ENCODE measurements at places on chromosomes 5 and 9. TPM values are rescaled to one million over a fixed set of nuclear protein-coding genes. Genes with fewer than 3 reads are reported as not detected.

STOML2 gene
- 57.1 TPM for total RNA-seq

RORB gene
- total RNA-seq, result 0.17 TPM

LIFR gene
- 156 TPM for total RNA-seq

DNA sequence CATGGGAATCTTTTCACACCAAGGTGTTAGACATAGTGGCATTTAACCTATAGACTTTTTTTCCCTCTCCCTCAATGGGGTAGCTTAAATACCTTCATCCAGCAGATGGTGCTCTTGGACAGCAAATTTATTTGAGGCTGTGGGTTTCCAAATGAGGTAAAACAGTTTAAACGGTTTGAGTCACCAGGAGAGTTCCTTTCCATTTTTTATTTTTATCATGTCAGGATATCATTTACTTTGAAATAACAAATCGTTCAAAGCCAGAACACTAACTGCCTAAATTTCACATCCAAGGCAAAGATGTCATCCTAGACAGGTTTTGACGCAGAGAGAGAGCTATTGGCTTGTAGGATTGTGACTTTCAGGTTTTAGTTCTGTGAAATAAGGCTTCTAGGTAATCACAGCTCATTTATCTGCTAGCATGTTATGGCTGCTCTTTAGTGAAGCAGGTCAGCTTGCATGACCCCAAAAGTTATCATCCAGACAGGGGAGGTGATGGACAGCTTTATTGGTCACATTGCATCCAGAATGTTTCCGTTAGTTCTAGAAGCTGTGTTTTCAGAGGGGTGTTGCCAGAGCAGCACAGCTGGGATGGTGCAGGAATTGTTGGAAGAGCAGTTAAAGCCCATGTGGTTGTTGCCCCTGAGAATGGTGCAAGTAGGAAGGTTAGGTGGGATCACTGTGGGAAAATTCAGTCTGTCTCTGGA lies 69.8 kb downstream of the KDM4C start:
- DNase-seq, result no peak

- no peak for DNase-seq
Observed at GRCh38 chr5:52523701-52524100, 264.0 kb upstream of the ITGA1 start.

GRCh38 chr5:163497315-163497714 lies 8.1 kb upstream of the MAT2B start:
- no peak for DNase-seq

DNA sequence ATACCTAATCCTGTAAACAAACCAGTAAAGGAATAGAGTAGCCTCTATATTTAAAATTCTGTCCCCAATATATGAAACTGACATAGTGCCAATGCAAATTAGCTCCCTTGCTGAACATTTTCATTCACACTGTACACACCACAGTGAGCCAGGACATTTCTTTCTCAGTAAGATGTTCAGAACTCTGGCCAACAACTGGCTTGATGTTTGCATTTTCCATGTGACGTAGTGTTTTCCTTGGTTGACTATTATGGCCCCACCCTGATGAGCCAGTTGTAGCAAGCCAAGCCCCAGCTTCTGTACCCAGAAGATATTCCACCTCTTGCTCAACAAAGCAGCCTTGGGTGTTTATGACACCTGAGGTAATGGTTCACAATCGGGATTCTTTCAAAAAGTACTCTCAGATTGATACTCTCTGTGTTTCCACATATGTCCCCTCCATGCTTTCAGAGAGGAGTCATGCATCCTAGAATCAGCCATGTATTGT lies 17.7 kb upstream of the ANXA1 start:
- no peak for DNase-seq

GRCh38 chr9:83996126-83996525 lies 15.5 kb downstream of the RMI1 start:
- DNase-seq, result no peak

- no peak for DNase-seq
Observed at GRCh38 chr9:110168486-110168885, 39.5 kb downstream of the C9orf152 start.

- no peak for DNase-seq
Observed at GRCh38 chr5:23776684-23777083, 269.3 kb downstream of the PRDM9 start.

- DNase-seq, result no peak
Observed at GRCh38 chr9:104342552-104342951, 161.5 kb upstream of the OR13F1 start.

- no peak for DNase-seq
Observed at GRCh38 chr5:115392611-115393010, 96.2 kb upstream of the CCDC112 start.

DNA sequence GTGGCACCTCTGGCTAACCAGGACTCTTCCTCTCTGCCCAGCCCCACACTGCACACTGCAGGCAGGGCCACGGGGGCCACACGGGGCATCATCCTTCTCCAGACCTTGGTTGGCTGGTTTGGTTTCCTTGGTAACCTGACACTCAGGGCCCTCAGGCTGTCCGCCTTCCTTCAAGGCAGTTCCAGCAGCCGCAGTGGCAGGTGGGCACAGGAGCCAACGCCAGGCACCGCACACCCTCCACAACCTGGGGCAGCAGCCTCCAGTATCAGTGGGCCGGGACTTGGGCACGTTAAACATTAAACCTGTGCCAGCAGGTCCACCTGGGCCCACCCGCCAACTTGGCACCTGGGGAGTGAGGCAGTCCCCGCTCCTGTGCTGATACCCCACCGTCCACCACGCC lies 1.9 kb downstream of the NPDC1 start:
- DNase-seq, result no peak

- DNase-seq, result no peak
Observed at GRCh38 chr5:38515092-38515491, 41.4 kb downstream of the LIFR start.

DNA sequence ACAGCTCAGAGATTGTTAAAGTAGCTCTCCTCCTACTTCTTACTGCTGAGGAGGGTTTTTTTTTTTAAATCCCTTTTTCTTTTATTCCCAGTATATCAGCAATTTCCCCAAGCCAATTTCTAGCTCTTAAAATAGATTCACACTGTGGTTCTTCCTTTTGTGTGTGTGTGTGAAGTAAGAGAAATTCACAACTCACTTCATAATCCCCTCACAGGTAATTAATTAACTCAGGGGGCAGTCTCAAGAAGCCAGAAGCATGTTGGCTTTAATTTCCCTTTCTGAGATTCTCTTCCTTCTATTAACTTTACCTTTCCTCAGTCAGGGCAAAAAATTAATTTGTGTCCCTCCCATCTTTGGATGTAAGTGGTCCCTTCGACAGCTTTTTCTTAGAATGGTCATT lies 71.0 kb upstream of the HMHB1 start:
- DNase-seq, result no peak

DNA sequence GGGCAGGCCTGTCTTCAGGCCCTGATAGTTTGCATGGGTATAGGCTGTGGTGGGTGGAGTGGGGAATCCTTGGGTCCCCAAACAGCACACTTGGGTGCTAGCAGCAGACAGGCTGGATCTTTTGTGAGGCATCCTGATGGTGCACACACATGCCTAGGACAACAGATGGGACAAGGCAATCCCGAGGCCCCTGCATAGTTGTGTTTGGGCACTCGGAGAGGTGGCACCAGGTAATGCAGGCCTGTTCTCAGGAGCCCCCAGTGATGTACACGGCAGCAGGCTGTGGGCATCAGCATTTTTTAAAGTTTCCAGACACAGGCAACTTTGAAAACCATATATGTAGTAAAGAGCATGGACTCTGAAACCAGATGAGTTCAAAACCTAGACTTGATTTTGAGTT lies 65.4 kb downstream of the EPB41L4A start:
- DNase-seq, result no peak

DNA sequence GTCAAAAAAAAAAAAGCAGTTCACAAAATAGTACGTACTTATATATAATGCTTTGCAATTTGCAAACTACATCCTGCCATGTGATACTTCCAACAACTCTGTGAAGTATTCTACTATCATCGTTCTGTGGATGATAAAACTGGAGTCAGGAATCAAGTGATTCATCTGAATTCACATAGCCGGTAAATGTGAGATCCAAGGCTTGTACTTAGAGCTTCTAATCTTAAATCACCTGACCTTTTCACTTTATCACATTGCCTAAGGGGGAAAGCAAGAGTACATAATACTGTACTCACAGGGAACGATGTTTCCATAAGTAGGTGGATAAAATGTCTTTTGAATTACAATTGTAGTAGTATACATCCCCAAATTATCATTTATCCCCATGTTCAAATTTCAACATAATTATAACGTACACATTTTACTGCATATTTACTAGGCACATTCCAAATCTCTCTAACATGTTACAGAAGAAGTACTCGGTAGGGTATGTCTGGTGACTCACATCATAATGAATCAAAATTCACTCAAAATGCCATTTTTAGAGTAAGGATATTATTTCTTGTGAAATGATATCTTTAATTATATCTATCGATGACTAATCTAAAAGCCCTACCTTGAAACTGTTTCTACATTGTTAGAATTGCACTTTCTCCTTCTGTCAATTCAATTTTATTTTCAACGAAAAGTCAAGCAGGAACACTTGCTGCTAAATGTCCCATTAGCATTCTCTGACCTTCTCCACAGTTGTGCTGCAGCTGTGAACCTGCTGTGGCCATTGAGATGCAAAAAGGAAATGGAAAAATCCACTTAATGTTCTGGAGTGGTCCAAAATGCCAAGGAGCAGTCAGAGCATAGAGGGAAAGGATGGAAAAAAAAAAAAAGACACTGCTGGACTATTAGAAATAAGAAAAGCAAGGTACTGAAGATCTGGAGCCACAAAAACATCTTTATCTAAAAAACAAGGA lies 78.9 kb downstream of the OR2K2 start:
- DNase-seq, result no peak

DNA sequence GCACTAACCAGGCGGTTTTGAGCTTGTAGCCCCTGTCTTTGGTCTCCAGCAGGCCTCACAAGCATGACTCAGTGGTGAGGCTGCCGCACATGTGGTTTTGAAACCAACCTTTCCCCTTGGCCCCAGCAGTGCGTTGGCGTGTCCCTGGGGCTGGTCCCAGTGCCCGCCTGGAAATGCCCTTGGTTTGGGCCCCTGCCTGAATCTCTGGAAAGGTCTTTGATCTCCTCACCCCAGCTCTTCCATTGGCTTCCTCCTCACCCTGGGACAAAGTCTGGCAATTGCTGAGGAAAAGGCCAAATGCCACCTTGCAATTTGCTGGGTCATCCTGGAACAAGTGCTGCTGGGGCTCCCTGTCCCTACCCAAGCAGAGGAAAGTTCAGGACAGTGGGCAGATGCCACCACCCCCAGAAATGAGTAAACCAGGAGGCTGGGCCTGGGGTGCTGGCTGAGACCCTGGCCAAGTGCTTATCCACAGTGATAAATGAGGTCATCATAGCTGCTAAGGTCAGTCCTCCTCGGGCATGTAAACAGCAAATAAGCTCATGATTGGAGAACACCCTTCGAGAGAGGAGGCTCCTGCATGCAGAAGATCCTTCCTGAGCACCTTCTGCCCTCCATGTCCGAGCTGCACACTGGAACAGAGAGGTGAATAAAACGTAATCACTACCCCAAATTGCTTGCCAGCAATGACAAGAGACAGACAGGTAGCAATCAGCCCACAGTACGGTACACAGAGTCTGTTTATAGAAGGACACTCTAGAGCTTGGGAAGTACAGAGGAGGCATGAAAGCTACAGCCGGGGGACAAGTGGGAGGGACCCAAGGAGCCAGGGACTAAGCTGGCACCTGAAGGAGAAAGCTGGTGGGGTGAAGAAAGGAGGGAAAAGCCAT lies 98.9 kb upstream of the CPEB4 start:
- no peak for DNase-seq

DNA sequence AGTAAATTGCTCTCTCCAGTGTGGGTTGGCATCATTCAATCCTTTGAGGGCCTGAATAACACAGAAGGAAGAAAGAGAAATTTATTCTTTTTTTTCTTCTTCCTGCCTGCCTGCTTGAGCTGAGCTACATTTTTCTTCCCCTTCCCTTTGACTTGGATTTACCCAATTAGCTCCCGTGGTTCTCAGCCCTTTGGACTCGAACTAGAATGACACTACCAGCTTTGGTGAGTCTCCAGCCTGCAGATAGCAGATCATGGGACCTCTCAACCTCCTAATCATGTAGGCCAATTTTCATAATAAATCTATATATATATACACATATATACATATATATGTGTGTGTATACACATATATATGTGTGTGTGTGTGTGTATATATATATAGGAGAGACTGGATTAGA lies 128.6 kb downstream of the ISOC1 start:
- DNase-seq, result no peak

DNA sequence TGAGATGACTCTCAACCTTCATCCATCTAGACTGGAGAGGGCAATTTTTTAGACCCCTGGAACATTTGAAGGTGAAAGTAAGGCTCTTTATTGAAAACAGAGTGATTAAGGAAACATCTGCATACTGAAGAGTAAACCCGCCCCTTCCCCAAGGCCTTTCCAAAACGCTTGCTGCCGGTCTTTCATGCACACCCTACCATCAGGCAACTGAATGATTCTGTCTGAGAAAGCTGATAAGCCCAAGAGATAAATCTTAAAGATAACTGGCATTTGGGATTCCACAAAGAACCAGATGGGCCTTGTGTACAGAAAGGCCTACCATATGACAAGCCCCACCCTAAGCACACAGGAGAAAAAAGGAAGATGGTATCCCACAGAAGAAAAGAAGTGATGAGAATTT lies 54.4 kb upstream of the PIK3R1 start:
- no peak for DNase-seq

DNA sequence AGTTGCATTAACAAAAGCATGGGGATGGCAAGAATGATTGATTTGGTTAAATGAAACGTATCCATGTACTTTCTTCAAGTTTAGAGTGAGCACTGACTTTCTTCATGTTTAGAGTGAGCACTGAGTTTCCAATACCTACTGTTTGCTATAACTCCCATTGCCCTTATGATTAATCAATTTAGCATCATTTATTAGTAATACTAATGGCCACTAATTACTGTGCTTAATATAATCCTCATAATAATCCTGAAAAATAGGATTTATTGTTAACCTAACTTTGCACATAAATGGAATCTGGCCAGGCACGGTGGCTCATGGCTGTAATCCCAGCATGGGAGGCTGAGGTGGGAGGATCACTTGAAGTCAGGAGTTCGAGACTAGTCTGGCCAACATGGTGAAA lies 22.1 kb upstream of the GPR21 start:
- DNase-seq, result no peak

DNA sequence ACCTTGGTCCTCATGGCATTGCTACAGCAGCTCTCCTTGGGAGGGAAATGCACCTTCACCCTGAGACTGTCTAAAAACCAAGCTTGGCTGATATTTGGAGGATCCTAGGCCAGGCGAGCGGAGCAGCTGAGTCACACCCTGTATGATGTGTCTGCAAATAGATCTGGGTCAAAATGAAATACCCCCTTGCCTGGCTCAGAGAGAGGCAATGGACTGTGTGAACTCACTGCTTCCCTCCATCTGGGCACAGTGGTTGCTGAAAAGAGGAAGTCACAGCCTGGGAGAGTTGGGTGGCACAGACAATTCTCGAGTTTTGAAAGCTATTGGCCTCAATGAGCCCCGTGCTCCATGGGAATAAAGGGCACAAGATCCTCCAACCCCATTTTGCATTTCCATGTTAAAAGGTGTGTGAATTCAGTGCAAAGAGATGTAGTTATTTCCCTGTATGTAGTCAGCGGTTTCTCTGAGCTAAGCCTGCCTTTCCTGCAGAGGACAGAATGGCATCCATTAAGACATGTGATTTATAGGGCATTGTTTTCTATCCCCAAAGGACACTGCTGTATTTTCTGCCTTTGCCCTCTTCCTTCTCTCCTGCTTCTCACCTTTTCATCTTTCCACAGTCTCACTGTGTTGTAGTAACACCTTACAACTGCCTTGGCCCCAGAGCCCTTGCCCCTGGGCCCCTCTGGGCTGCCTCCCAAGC lies 177.2 kb downstream of the GADD45G start:
- DNase-seq, result no peak
